ENCODE measurements at places on chromosomes 4 and X.

- no peak for DNase-seq
These were observed 22.9 kb upstream of the COX7B2 start for GRCh38 chr4:46931981-46932380.

DNA sequence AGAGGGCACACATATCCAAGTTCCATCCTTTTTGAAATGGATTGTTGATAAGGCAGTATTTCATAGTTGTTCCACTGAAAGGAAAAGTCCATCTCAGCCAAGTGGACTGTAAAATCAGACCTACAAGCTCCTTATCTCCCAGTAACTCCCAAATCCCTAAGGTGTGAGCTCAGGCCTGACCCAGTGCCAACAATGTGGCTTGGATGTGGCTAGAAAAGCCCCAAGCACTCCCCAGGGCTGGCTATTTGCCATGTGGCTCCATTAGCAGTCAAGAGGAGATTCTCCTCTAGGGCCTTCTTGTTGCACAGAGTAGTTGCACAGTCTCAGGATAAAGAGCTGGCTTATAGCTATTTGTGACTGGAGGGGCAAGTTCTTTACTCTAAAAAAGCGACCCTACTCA is 25.0 kb upstream of the DGKK start:
- DNase-seq: no peak

GRCh38 chr4:80911458-80911857 is 119.0 kb upstream of the BMP3 start:
- DNase-seq: no peak

- DNase-seq: no peak
These were observed 522.4 kb upstream of the IGFBP7 start for GRCh38 chr4:57632564-57632963.

GRCh38 chr4:133775881-133776280 is 425.7 kb downstream of the PABPC4L start:
- DNase-seq: no peak

- no peak for DNase-seq
These were observed 593.7 kb upstream of the BOD1L1 start for GRCh38 chr4:14221176-14221575.

GRCh38 chr4:101347267-101347556 is at the start of gene PPP3CA:
Gene PPP3CA, minus strand, starts transcription at chr4:101347526.
- no peak for DNase-seq

DNA sequence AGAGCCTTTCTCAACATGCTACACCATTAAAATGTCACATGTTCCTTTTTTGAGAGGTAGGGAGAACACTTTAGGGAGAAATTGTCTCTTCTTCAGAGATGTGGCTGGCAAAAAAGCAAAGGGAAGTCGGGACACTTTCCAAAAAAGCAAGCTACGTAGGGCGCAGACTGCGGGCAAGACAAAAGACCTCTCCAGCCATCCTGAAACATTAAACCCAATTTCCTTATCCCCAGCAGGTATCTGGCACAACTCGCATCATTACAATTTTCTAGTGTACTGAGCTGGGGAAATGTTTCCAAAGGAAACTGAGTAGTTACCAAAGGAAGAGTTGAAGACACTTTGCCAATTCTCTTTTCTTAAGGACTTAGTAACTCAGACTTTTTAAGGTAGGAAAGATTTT is 116.0 kb downstream of the PACRGL start:
- no peak for DNase-seq

- DNase-seq: no peak
These were observed 22.4 kb upstream of the SULT1B1 start for GRCh38 chr4:69782651-69783310.

DNA sequence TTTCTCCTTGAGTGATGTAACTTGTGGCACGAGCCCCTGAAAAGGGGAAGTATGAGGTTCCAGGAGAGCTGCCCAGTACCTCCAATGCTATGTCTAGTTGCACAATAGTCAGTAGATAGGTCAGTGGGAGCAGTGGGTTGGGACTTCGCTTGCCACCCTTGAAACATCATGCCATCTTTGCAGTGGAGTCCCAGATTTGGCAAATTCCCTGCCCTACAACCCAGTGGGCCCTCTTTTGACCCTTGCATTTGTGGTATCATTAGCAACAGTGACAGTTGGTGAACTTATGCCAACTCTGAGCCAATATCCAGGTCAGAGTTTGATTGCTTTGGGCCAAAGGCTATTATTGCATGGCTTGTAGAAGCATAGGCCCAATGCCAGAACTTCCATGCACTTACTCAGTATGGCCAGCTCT is 12.3 kb downstream of the FHL1 start:
- DNase-seq: no peak

DNA sequence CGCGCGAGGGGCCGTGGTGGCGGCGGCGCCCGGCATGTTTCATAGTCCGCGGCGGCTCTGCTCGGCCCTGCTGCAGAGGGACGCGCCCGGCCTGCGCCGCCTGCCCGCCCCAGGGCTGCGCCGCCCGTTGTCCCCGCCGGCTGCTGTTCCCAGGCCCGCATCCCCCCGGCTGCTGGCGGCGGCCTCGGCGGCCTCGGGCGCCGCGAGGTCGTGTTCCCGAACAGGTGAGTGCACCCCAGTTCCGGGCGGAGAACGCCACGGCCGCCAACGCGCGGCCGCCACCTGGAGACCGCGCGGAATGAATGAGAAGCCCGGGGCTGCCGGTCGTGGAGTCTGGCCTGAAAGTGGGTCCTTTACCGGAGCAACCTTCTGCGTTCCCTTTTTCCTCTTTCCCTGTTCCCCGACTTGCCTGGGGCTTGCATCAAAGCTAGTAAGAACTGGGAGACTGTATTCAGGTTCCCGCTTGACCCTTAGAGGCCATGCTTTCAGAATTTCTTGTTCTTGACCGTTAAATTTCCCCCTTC is 429 bp downstream of the NOCT start:
- peak; percentile 23 for DNase-seq

DNA sequence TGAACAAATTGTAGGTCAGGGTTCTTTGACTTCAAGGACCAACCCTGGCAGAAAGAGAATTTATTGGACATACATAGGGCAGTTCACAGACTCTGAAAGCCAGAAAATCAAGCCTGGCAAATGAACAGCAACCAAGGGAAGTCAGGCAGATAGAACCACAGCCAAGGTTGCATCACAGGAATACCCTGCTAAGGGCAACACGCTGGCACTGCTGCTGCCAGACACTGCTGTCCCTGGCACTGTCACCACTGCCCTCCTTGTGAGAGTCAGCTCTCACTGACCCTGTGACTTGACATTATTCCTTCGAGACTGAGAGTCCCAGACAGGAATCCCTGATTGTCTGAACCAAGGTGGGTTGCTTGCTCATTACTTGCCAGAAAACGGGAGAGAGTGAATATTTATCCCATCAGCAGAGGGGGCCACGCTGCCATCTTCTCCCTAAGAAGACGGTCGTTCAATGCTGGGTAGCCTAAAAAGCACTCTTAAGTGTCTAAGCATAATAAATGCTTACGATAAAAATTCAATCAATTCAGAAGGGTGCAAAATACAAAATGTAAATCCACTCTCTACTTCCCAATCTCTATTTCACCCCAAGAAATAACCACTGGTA is 23.2 kb upstream of the PTTG2 start:
- no peak for DNase-seq

- no peak for DNase-seq
These were observed 57.6 kb downstream of the DOCK11 start for GRCh38 chrX:118553042-118553710.

- DNase-seq: no peak
These were observed 5.7 kb downstream of the CD99 start for GRCh38 chrX:2696698-2697215.

- DNase-seq: no peak
These were observed 12.5 kb upstream of the S100P start for GRCh38 chr4:6681191-6681590.

DNA sequence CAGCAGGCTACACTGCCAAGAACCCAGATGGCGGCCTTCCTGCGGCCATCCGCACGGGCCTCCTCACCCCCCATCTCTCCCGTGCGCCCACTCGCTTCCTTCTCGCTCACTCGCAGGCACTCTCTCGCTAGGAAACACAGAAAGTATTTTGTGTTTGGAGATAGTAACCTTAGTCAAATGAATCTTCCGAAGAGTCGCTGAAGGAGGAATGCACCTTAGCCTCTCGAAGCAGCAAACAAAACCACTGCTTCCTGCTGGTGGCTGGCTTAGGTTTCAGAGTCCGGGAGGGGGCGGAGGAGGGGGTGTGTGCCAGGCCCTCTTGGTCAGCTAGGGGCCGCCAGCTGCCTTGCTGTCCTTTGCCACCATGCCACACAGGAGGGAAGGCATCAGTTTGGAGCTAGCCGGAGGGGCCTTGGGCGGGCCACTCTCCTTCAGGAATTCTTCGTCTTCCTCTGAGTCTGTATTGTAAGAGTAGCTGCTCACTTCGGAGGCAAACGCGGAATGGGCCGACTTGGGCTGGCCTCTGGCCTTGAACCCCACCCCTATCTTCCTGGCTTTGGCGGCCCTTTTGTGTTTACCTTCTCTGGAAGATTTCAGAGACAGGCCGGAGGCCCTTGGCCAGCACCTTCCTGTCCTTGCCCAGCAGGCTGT is 73.2 kb upstream of the UCP1 start:
- DNase-seq: no peak

DNA sequence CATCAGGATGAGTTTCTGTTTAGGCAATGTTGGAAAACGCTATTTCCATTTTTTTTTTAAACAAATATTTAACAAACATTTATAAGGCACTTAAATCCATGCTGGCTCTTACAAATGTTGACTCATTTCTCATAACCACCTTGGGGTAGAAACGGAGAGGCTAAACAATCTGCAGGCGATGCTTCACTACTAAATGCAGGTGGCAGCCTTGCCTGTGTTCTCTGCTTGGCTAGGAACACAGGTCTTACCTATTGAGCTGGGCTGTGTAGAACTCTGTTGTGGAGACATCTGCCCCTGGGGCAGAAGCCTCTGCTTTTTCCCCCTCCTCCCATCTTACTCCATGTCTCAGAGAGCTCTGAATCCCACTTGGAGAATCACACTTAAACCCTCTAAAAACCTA is 1.4 kb upstream of the CXCL1 start:
- DNase-seq: no peak

DNA sequence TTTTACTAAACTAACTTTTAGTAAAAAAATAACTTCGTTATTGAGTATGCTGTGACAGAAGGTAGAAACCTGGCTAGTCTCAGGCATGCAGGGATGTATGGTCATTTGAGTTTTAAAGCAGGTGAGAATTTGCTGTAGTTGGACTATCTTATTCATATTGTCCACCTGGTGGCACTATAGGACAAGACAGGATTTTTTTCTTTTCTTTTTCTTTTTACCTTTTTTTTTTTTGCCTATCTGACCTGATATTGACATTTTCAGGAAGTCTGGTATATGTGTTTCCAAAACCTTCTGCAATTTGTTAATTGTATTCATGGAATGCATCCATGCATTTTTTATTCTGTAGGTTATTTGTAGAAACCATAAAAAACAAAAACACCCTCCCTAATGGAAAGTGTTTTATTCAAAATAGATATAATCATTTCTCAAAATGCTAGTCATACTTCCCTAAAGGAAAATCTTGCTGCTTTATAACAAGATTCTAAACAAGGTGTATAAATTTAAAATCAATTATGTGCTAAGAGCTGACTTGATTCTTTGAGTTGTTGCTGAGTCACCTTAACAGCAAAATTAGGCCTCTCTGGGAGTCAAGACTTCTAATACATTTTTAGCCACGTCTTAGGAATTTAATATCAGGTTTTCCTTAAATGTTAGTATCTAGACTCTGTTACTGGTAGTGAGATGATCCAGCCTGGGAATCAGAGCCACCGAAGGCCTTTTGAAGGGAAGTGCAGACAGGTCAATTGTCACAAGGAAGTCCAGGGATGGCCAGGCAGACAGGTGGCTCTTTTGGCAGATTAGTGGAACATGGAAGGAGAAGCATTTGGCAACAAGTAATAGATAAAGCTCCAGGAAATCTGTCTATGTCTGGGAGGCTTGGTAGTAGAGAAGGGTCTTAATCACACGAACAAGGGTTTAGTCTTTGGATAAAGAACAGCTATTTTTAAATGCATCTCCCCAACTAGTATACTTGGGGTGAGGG is 201.3 kb upstream of the GNPDA2 start:
- no peak for DNase-seq

- no peak for DNase-seq
These were observed 155.9 kb downstream of the STIM2 start for GRCh38 chr4:27016551-27016950.

DNA sequence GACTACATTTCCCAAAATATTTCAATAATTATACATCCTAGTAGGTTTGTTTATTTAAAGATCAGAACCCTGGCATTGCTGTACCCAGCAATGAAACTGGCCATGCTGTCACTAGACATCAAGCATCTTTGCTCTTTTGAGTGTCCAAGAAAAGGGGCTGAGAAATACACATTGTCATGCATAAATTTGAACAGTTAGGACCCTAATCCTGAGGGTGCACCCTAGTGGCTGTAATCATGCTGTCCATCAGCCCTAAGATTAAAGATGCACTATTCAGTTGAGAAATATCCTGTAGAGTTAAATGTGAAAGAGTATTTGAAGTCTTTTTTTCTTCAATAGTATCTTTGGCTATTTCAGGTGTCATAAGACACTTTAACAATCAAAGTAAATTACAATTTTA is 108.8 kb downstream of the NFKB1 start:
- DNase-seq: no peak

GRCh38 chrX:108029928-108030711 is 14.7 kb upstream of the VSIG1 start:
- no peak for DNase-seq

DNA sequence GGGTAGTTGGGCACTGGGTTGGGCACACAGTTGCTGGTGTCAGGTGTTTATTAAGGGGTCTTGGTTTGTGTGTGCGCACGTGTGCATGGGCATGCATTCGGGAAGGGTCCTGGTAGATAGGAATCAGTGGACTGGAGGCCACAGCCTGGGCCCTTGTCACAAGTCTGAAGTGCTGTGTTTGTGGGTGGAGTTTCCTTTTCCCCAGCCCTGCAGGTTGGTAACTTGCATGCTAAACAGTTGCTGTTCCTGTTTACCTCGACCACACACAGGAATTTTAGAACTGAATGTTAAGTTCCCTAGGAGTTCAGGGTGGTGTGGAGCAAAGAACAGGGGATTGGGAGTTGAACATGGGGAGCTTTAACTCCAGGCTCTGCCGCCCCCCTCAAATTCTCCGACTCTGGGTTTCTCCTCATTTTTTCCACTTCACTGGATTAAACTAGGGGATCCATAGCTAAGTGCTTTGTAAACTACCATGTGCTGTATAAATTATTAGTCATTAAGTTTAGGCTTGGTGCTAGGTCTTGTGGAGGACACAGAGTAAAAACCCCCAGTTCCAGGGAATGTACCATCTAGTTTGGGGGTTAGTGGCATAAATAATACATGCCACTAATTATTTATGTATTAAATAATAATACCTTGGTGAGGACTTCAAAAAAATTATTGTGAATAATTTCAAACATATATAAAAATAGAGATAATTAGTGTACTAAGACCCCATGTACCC is 49.0 kb downstream of the STARD8 start:
- no peak for DNase-seq

DNA sequence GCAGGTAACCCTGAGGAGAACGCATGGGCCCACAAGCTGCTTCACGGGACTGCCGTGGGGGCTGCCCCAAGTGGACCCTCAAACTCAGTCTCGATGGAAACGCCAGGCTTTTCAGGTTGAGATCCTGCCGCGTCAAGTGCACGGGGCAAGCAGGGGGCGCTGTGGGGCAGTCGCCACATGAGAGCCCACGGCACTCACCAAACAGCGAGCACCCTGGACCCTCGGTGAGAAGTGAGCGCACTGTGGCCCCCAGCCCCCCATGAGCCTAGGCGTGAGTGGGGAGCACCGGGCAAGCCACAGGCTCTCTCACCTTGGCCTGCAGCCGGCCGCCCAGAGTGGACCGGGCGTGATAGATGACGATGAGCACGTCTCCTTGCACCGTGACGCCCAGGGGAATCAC is 50.9 kb upstream of the CPLX1 start:
- DNase-seq: no peak

- no peak for DNase-seq
These were observed at the start of gene CLIC2 for GRCh38 chrX:155334486-155335336. Gene CLIC2, minus strand, starts transcription at chrX:155334614. Its CDS starts 187 bp downstream, at chrX:155334427.
